ENCODE measurements at places on chromosomes 1 and 21.

GRCh38 chr1:218430822-218431221 lies 85.7 kb downstream of the TGFB2 start:
- DNase-seq: no peak
- H3K27ac ChIP-seq: no peak overlapping the region
- no peaks in the 10 kb centered on the region for H3K36me3 ChIP-seq
- H3K27me3 ChIP-seq: no peaks in the 10 kb centered on the region
- no peaks in the 10 kb centered on the region for H3K4me1 ChIP-seq

DNA sequence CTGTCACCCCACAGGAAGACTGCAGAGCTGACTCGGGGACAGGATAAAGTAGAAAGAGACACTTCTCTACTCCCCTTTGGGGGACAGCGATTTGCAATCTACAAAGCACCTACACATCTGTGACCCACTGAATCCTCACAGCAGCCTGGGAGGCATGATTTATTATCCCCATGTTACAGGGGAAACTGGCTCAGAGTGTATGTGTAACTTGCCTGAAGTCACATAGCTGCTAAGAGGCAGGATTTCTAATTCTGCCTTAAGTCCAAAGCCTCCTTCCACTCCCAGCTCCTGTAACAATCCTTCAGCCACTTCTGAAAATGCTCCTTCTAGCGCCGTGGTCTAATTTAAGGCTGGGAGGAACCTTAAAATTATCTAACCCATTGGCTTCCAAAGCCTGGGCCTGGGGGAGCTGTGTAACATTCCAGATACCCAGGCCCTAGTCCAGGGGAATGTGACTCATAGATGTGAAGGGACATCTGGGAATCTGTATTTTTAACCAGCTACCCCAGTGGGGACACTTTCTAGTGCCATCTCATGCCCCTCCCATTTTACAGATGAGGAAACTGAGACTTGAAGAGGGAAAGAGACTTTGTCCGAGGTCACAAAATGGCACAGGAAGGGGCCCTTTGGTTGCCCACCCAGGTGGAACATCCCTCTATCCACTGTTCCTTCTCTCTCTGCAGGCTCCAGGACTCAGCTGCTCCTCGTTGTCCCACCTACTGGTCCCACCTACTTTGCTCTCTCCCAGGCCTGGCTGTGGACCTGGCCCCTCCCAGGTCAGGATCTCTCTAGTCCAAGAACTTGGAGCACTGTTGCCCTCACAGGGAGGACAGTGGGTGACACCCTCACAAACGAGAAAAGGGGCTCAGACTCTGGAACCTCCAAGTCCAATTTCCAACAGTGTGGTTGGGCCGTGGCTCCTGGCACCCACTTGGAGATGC lies 48.9 kb downstream of the AHDC1 start:
- H3K4me1 ChIP-seq: peaks cover 10% of the 10 kb centered on the region
- peaks cover 15% of the 10 kb centered on the region for H3K36me3 ChIP-seq
- no peaks in the 10 kb centered on the region for H3K27me3 ChIP-seq
- no peak overlapping the region for H3K27ac ChIP-seq

DNA sequence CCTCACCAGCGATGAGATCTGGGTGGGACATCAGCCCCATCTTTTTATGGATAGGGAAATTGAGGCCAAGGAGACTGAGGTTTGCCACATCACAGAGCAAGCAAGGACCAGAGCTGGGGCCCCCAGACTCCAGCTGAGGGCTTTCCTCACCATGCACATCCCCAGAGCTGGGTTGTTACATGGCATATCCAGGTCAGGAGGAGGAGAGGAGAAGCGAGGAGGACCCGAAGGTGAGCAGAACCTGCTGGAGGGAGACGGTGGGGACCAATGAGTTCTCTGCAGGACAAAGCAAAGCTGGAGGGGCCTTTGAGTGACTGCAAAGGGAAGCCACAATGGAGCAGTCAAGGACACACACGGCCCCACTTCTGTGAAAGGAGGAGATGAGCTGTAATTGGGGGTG lies 255.5 kb upstream of the CSF3R start:
- H3K4me3 ChIP-seq: no peak overlapping the region
- no peak overlapping the region for H3K27ac ChIP-seq
- peaks cover 6% of the 10 kb centered on the region for H3K27me3 ChIP-seq
- no peaks in the 10 kb centered on the region for H3K36me3 ChIP-seq
- H3K4me1 ChIP-seq: no peaks in the 10 kb centered on the region
- no peak for DNase-seq

- no peak for DNase-seq
- no peaks in the 10 kb centered on the region for H3K36me3 ChIP-seq
- H3K4me3 ChIP-seq: no peak overlapping the region
- H3K27me3 ChIP-seq: peaks cover 37% of the 10 kb centered on the region
These were observed 4.7 kb upstream of the LHX4 start for GRCh38 chr1:180225403-180225802.

- no peaks in the 10 kb centered on the region for H3K4me1 ChIP-seq
- H3K4me3 ChIP-seq: no peak overlapping the region
- DNase-seq: no peak
- peaks cover 7% of the 10 kb centered on the region for H3K27me3 ChIP-seq
- H3K27ac ChIP-seq: no peak overlapping the region
These were observed 852 bp downstream of the RGS7 start for GRCh38 chr1:241356187-241356518.

DNA sequence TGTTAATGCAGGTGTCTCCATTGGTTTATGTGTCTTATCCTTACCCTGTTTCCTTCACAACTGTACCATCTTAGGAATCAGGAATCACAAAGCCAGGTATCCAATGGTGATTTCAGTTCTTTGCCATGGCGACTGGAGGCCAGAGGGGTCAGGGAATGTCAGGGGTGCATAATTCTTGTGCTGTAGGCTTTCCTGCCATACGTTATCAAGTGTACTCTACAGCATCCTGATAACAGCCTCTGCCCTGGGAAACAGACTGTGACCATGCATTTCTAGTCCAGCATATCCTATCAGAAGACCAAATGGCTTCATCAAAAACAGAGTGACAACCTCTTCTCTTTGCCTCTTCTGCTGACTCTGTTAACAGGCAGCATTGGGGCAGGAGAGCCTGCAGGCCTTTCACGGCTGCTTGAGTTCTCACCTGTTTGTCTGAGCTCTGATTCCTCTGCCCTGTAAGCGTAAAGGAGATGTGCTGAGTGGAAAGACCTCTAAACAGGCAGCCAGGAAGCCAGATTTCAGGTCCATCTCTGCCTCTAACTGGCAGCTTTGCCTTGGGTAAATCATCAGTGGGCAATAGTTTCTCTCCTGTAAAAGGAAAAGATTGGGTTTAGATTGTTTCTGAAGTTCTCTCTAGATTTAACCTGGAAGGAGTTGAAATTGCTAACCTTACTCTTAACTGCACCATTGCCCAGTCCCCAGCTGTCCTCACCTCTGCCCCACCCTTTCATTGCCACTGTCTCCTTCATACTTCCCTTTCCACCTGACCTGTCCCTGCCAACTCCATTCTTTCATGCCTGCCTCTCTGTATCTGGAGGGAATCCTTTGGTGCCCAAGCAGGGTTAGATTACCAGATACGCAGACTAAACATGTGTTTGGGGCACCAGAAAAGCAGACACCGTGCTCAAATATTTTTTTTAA lies 80.2 kb downstream of the LRRC8D start:
- no peaks in the 10 kb centered on the region for H3K36me3 ChIP-seq
- no peaks in the 10 kb centered on the region for H3K27me3 ChIP-seq
- H3K4me3 ChIP-seq: no peak overlapping the region

DNA sequence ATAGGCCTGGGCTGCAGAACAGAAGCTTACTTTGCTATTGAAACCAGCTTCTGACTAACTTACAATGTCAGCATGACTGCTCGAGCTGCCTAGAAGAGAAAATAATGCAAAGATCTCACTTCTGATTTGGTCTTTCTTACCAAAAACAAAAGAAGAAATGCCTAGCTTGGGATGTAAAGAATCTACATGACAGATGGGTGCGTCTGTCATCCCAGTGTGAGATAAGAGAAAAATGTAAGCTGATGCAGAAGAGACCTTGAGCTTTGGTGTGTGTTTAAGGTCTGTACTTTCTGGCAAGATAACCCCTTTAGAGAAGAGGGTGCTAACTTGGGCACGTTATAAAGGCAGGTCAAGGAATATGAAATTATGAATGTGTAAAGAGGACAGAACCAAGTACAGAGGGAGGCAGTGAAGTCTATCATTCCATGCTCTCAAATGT lies 3.6 kb downstream of the FAM20B start:
- H3K27me3 ChIP-seq: no peaks in the 10 kb centered on the region
- no peak overlapping the region for H3K27ac ChIP-seq
- no peak for DNase-seq
- H3K36me3 ChIP-seq: no peaks in the 10 kb centered on the region

DNA sequence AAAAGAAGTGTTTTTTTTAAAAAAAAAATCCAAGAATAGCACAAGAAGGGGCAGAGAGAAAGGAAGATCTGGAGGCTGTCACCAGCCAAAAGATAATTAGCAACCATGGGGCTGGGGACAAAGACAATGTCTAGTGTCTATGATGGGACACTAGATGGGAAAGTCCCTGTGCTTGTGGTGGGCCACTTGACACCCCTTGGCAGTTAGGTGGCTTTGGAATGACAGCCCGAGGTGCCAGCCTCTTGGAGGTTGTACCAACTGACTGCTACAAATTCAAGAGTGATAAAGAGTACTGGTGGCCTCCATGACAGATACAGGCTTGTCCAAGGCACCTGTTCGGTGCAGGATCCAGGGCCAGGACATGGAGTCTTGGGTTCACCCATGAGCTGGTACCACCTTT lies 21.6 kb downstream of the ATP2B4 start:
- H3K36me3 ChIP-seq: peaks cover 8% of the 10 kb centered on the region
- H3K27me3 ChIP-seq: no peaks in the 10 kb centered on the region
- H3K27ac ChIP-seq: peak overlapping the region; percentile 92
- no peak for DNase-seq

DNA sequence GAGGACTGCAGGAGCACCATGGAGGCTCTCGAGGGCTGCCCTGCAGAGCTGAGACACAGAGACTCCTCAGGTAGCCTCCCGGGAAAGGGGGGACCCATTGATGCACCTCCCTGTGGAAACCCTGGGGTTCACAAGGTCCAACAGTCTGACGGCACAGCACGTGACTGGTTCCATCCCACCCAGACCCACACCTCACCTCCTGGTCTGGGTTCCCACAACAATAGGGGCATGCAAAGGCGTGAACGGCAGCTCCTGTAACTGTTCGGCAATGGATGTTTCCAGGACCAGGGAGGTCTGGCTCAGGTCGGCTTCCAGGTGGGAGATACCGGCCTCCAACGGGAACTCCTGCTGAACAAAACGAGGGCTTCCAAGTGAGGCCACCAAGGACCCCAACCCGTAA lies 86.8 kb downstream of the NPHP4 start:
- no peak overlapping the region for H3K4me3 ChIP-seq
- no peak overlapping the region for H3K27ac ChIP-seq
- H3K4me1 ChIP-seq: no peaks in the 10 kb centered on the region
- H3K27me3 ChIP-seq: no peaks in the 10 kb centered on the region
- no peak for DNase-seq

DNA sequence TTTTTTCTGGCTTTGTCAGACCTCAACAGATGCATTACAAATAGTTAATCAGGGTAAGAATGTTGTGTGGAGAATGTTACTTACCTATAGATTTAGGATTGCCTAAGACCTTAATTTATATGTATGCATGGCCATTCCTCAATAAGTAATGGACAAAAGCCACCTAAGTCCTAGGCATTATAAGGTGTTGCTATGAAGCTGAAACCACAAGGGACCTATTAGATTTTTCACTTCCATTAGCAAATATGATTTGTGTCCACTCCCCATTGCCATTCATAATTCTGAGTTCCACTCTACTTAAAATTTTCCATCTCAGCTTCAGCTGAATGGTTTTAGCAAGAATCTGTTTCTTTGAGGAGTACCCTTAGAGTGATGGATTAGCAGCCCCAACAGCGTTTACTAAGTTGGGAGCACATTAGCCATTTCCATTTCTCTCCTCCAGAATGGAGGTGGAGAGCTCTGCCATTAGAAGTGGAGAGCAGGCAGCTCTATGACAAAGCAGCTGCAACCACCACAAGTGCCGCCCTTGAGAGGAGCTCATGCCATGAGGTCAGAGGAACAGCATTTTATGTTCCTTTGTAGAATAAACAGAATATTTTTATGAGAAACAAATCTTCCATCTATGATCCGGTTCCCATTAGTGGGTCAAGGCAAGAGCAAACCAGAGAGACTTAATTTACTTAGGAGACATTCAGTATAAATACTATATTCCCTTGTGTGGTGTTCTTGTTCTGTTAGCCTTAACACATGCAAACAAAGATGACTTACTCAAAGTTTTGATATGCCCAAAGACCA lies 28.9 kb upstream of the C1orf87 start:
- DNase-seq: no peak
- no peaks in the 10 kb centered on the region for H3K36me3 ChIP-seq
- no peak overlapping the region for H3K27ac ChIP-seq
- H3K4me1 ChIP-seq: no peaks in the 10 kb centered on the region
- H3K27me3 ChIP-seq: no peaks in the 10 kb centered on the region

DNA sequence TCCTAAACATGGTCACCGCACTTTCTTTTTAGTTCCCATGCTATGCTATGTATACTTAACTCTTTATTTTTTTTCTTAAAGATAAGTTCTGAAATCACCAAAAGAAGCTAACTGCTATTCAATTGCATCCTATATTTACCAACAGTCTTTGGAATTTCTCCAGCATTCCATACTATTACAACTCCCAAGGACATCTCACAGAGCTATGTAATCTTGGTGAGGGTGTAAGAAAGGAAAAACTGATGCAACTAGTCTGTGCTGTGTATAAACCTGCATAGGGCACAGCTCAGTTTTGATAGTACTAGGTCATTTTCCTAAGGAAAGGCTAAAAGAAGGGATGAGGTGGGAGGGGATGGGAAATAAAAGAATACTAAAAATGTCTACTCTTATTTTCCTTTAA lies 78.0 kb downstream of the PTPN14 start:
- H3K36me3 ChIP-seq: no peaks in the 10 kb centered on the region
- no peak overlapping the region for H3K27ac ChIP-seq
- DNase-seq: no peak

DNA sequence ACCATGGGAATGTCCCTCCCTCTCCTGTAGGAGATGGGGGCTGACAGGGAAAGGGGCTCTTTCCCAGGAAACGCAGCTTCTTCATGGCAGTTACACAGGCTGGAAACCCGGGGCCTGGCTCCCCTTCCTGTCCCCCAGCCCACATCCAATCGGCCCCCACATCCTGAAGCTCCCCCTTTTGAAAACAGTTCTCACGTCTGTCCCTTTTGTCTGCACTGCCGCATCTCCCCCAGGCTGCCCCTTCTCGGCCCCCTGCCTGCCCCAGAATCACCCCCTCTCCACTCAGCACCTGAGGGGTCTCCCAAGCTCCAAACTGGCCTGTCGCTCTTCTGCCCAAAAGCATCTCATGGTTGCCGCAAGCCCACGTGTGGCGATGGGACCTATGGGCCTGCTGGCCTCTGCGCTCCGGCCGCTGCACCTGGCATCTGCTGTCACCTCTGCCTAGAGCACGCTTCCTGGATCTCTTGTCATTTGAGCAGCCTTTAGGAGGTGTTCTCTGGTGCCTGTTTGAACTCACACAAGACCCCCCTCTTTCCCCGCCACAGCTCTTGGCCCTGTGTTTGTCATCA lies 867 bp downstream of the SLC1A7 start:
- H3K27me3 ChIP-seq: no peaks in the 10 kb centered on the region
- no peak overlapping the region for H3K4me3 ChIP-seq
- H3K36me3 ChIP-seq: no peaks in the 10 kb centered on the region
- H3K27ac ChIP-seq: no peak overlapping the region

All from effector memory CD4-positive, alpha-beta T cell (primary cell).